Endodermal cell (in vitro differentiated cells): ENCODE measurements at places on chromosomes 11 and 22.

- no peak overlapping the region for H3K27ac ChIP-seq
- no peak overlapping the region for H3K4me3 ChIP-seq
- H3K36me3 ChIP-seq, result no peaks in the 10 kb centered on the region
Observed at GRCh38 chr11:1546536-1547466, 25.3 kb downstream of the DUSP8 start.

GRCh38 chr11:92129811-92130210 lies 94.8 kb upstream of the FAT3 start:
- no peaks in the 10 kb centered on the region for H3K36me3 ChIP-seq
- H3K4me1 ChIP-seq, result no peaks in the 10 kb centered on the region
- DNase-seq, result no peak
- no peak overlapping the region for H3K27ac ChIP-seq
- H3K4me3 ChIP-seq, result no peak overlapping the region

DNA sequence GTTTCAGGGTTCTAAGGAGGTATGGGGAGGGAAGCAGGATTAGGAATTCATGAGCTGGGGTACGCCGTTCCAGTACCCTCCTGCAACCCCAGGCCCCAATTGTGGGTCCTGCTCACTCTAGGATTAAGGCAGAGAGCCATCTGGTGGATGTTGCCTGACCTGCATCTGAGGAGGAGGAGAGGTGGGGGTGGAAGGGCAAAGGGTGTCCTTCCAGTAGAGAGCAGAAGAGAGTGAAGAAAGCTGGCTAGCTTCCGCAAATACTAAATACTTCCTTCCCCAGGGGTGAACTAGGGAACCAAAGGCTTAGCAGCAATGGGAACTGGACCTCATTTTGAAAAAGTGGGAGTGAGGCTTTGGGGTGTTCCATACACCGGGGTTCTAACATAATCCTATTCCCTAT lies 10.6 kb downstream of the LRRC51 start:
- no peak overlapping the region for H3K4me3 ChIP-seq
- peaks cover 28% of the 10 kb centered on the region for H3K4me1 ChIP-seq
- H3K36me3 ChIP-seq, result peaks cover 12% of the 10 kb centered on the region

DNA sequence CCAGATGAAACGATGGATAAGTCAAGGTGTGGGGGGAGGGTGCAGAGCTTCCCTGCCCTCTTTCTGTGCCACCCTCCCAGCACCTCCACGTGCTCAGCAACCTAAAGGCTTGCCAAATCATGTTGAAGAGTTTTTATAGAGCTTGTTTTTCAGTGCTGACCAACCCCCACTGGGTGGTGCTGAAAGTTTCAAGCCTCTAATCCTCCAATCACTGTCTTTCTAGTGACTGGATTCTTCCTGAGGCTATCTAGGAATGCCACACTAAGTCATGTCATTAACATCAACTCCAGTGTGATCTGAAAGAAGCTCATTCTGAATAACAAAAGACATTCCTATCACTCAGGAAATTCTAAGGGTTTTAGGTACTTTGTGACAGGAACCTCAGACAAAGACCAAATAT lies 382.6 kb downstream of the DYNC2H1 start:
- no peak overlapping the region for H3K4me3 ChIP-seq
- H3K27ac ChIP-seq, result no peak overlapping the region

- H3K27ac ChIP-seq, result no peak overlapping the region
- no peaks in the 10 kb centered on the region for H3K36me3 ChIP-seq
- H3K27me3 ChIP-seq, result no peaks in the 10 kb centered on the region
- H3K4me1 ChIP-seq, result peaks cover 26% of the 10 kb centered on the region
Observed at GRCh38 chr11:86594746-86595145, 77.7 kb downstream of the ME3 start.

- H3K27ac ChIP-seq, result no peak overlapping the region
- no peaks in the 10 kb centered on the region for H3K27me3 ChIP-seq
- no peaks in the 10 kb centered on the region for H3K4me1 ChIP-seq
- no peak for DNase-seq
- H3K4me3 ChIP-seq, result no peak overlapping the region
Observed at GRCh38 chr11:70367071-70367470, 31.3 kb upstream of the CTTN start.

- H3K4me3 ChIP-seq, result no peak overlapping the region
- H3K27me3 ChIP-seq, result no peaks in the 10 kb centered on the region
- no peaks in the 10 kb centered on the region for H3K4me1 ChIP-seq
- peak; percentile 41 for DNase-seq
- H3K27ac ChIP-seq, result no peak overlapping the region
Observed at GRCh38 chr11:71283971-71284441, 31.6 kb upstream of the SHANK2 start.

GRCh38 chr22:32103658-32104315 lies 55.3 kb downstream of the C22orf42 start:
- H3K36me3 ChIP-seq, result no peaks in the 10 kb centered on the region
- no peaks in the 10 kb centered on the region for H3K4me1 ChIP-seq
- no peak overlapping the region for H3K27ac ChIP-seq
- no peak overlapping the region for H3K4me3 ChIP-seq

- peak; percentile 66 for DNase-seq
- H3K4me1 ChIP-seq, result no peaks in the 10 kb centered on the region
- no peak overlapping the region for H3K27ac ChIP-seq
- no peaks in the 10 kb centered on the region for H3K36me3 ChIP-seq
- H3K4me3 ChIP-seq, result no peak overlapping the region
- H3K27me3 ChIP-seq, result no peaks in the 10 kb centered on the region
Observed at GRCh38 chr11:85589373-85589772, 37.8 kb downstream of the DLG2 start.

DNA sequence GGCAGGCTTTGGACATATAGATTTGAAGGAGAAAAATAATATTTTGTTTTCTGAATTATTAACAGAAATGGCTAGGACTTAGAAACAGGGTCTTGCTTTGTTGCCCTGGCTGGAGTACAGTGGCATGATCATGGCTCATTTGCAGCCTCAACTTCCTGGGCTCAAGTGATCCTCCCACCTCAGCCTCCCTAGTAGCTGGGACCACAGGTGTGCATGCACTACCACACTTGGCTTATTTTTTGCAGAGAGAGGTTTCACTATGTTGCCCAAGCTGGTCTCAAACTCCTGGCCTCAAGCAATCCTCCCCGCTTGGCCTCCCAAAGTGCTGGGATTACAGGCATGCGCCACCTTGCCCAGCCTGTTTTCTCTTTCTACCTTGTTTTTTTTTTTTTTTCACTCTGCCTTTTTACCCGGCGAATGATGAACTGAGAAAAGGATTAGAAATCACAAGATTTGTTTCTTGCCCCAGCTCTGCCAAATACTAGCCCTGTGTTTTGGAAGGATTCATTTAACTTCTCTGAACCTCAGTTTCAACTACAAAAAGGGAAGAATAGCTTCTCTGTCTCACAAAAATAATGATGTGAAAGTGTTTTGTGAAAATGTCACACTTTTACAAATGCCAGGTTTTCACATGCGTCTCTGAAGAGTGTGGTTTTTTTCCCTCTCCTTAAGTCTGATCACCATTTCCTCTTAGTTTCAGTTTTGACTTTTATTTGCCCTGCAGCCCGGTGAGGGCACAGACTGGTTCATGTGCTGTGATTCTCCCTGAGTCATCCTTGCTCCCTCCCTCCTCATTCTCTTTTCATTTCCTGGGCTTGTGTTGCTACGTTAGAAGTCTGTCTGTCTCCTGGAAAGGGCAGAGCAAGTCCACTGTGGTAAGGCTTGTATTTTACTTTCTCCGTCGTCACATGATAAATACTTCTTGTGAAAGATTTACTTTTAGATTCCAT lies 67.7 kb downstream of the BCL2L13 start:
- no peaks in the 10 kb centered on the region for H3K4me1 ChIP-seq
- H3K4me3 ChIP-seq, result no peak overlapping the region
- DNase-seq, result peak; percentile 61
- no peaks in the 10 kb centered on the region for H3K27me3 ChIP-seq

DNA sequence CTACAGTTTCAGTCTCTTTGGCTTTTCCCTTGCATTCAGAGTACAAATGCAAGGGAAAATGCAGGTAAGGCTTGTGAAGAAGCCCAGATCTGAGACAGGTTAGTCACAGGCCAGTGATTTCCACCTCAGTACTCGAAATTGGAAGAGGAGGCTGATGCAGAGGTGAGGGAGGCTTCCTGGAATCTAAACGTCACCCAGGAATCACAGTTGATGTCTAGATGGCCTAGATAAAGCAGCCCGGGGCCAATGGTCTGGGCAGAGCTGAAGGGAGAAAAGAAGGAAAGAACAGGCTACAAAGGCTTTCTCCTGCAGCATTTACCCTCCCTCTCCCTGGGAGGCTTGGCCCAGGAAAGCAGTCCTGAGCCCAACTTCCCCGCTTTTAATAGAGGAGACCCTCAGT lies 8.5 kb downstream of the TRIM6 start:
- H3K27me3 ChIP-seq, result no peaks in the 10 kb centered on the region
- no peak for DNase-seq
- H3K27ac ChIP-seq, result no peak overlapping the region
- no peak overlapping the region for H3K4me3 ChIP-seq
- H3K36me3 ChIP-seq, result peaks cover 34% of the 10 kb centered on the region

DNA sequence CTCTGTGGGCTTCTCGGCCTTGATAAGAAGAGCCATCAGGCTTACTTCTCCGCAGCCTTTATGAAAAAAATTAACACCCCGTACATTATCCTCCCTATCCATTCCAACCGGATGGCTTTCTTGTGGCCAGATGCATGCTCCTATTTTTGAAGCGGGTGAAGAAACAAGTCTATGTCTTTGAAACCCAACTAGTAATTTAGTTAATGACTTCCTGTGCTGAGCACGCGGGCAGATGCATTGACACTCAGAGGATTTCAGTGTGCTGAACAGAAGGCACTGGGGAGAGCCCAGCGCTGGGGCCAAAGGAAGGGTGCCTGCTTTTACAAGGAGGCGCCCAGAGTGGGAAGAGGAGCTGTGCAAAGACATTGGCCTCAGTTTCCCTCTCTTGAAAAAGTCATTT lies 53.3 kb downstream of the ARHGAP8 start:
- H3K36me3 ChIP-seq, result no peaks in the 10 kb centered on the region
- no peaks in the 10 kb centered on the region for H3K27me3 ChIP-seq
- no peak overlapping the region for H3K27ac ChIP-seq
- H3K4me3 ChIP-seq, result no peak overlapping the region

- no peak overlapping the region for H3K4me3 ChIP-seq
- peaks cover 4% of the 10 kb centered on the region for H3K4me1 ChIP-seq
- DNase-seq, result no peak
- H3K27me3 ChIP-seq, result no peaks in the 10 kb centered on the region
Observed at GRCh38 chr11:111718859-111719258, 47.3 kb downstream of the PPP2R1B start.

- H3K4me1 ChIP-seq, result no peaks in the 10 kb centered on the region
- H3K27me3 ChIP-seq, result peaks cover 12% of the 10 kb centered on the region
- no peak overlapping the region for H3K27ac ChIP-seq
- DNase-seq, result peak; percentile 48
Observed at GRCh38 chr11:625636-626268, 997 bp upstream of the CDHR5 start.

DNA sequence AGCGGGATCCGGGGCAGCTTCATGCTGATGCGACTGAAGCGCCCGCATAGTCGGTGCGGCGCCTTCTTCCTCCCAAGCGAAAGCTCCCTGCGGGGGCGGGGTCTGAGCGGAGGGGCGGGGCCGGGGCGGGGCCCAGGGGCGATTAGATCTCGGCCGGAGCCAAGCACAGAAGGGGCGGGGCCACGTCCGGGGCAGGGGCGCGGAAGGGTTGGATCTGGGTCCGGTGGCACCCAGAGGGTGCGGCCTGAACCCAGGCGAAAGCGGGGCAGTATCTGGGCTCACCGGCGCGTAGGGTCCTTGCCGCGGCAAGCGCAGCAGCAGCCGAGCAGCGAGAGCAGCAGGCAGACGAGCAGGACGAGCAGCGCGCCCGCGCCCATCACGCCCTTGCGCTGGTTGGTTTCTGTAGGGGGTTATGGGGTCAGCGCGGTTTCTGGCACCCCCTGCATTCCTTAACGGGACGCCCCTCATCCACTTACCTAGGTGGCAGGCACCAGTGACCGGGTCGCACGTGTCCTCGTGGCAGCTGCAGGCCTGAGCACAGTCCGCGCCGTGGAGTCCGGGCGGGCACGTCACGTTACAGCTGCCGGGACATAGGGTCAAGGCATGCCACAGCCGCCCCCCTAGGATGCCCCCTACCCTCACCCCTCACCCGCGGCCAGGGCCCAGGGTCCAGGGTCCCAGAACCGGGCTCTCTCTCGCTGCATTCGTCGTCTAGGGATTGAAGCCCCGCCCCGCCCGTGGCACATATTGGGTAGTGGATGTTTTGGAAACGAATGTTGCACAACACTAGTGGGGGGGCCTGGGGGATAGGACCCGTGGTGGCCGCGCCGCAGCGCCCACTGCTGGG lies 8.1 kb downstream of the SCARF2 start:
- peak; percentile 96 for DNase-seq
- peaks cover 33% of the 10 kb centered on the region for H3K36me3 ChIP-seq
- no peaks in the 10 kb centered on the region for H3K4me1 ChIP-seq
- H3K27me3 ChIP-seq, result peaks cover 46% of the 10 kb centered on the region
- H3K4me3 ChIP-seq, result no peak overlapping the region
- H3K27ac ChIP-seq, result no peak overlapping the region

DNA sequence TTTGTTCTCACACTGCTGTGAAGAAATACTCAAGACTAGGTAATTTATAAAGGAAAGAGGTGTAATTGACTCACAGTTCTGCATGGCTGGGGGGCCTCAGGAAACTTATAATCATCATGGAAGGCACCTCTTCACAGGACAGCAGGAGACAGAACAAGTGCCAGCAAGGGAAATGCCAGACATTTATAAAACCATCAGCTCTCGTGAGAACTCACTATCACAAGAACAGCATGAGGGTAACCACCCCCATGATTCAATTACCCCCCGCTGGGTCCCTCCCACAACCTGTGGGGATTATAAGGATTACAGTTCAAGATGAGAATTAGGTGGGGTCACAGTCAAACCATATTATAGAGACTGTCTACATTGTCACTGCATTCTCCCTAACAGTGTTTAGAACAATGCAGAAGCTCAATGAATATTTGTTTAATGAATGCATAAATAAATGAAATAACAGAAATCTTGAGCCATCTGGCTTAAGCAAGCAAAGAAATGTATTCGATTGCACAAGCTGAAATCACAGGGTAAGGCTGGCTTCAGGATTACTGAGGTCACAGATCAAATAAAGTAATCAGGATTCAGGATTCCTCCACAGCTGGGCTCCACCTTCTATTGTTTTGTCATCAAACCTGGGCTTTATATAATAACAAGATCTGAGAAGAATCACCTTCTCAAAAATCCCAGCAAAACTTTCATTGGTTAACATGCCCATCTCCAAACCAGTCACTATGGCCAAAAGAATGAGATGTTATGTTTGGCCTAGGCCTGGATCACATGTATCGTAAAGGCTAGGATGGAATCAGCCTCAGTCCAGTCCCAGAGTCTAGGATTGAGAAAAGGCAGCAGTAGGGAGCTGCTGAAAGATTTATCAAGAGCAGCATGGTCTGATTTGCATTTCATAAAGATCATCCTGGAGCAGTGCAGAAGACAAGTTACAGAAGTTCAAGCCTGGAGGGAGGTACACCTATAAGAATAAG lies 137.8 kb upstream of the UBASH3B start:
- no peak overlapping the region for H3K27ac ChIP-seq
- H3K36me3 ChIP-seq, result no peaks in the 10 kb centered on the region
- DNase-seq, result peak; percentile 80
- H3K27me3 ChIP-seq, result peaks cover 28% of the 10 kb centered on the region
- peak overlapping the region; percentile 67 for H3K4me3 ChIP-seq

- no peak overlapping the region for H3K27ac ChIP-seq
- H3K36me3 ChIP-seq, result no peaks in the 10 kb centered on the region
- DNase-seq, result no peak
- no peaks in the 10 kb centered on the region for H3K27me3 ChIP-seq
- H3K4me1 ChIP-seq, result no peaks in the 10 kb centered on the region
- no peak overlapping the region for H3K4me3 ChIP-seq
Observed at GRCh38 chr11:77154381-77155081, 26.5 kb downstream of the MYO7A start.

GRCh38 chr11:62953811-62954210 lies 31.0 kb downstream of the SLC22A6 start:
- H3K36me3 ChIP-seq, result no peaks in the 10 kb centered on the region
- no peak for DNase-seq
- no peak overlapping the region for H3K27ac ChIP-seq
- H3K4me3 ChIP-seq, result no peak overlapping the region
